ENCODE measurements at places on chromosomes 12 and 14.
A peak's percentile ranks its signal among the peaks of the same experiment; 100 is the strongest.

DNA sequence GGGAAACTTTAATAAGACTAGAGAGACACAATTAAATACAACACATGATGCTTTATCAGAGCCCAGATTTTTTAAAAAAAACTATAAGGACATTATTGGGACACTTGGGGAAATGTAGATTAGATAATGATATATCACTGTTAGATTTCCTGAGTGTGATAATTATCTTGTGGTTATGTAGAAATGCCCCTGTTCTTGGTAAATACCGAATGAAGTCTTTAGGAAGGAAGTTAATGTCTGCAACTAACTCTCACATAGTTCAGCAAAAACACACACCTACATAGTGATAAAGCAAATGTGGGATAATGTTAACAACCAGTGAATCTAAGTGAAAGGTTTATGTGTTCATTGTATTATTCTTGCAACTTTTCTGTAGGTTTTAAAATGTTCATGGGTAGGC is 14.6 kb upstream of the CACNB3 start:
- DNase-seq = no peak

DNA sequence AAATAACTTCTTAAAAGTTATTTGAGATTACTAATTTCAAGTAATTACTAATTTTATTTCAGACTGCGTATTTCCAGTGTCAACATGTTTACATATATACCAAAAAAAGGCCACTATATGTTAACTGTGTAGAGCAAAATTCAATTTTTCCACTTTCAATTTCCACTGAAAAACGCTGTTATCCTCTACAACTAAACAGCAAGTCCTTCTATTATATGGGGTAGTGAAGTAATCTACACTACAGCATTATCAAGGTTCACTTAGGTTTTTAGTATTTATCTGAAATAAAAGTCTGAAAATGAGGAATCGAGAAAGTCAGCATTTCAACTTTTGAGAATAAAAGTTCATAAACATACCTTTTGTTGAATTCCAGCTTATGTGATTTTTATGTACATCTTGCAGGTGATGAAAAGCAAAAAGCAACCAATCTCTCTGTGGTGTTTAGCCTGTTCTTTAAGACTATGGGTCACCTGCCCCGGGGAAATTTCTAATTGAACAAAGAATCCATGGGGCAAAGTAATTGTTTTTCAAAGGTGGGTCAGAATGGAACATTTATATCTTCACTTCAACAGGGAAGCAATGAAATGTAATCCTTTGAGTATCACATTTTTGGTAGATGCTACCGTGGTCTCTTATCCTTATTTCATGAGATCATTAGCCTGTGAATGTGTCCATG is 3.3 kb downstream of the BTG1 start:
- DNase-seq = no peak

DNA sequence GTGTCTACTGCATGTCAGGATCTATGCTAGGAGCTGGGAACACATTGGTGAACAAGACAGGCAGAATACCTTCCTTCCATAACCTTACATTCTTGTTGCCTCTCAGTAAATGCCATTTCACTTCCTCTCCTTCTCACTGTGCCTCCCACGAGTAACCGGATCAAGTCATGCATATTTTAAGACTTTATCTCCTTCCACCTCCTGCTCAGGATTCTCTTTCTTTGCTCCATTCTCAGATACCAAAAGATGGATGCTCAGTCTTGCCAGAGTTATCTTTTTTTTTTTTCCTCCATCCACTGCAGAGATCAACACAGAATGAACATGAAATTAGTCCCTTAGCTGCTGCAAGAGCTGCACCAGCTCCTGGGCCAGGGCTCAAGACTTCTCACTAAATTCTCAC is 20.0 kb upstream of the APPL2 start:
- peak; percentile 22 for DNase-seq

- DNase-seq = no peak
Measured at GRCh38 chr14:99837822-99838221, 44.6 kb downstream of the EML1 start.

- no peak for DNase-seq
Measured at GRCh38 chr14:37707716-37708115, 112.3 kb downstream of the TTC6 start.

Data from RCC 7860 (cell line).